ENCODE measurements at places on chromosomes 12 and 14. TPM values are rescaled to one million over a fixed set of nuclear protein-coding genes. Genes with fewer than 3 reads are reported as not detected.

SERPINA9 gene
- not detected for total RNA-seq

KRT74 gene
- total RNA-seq: not detected

DNA sequence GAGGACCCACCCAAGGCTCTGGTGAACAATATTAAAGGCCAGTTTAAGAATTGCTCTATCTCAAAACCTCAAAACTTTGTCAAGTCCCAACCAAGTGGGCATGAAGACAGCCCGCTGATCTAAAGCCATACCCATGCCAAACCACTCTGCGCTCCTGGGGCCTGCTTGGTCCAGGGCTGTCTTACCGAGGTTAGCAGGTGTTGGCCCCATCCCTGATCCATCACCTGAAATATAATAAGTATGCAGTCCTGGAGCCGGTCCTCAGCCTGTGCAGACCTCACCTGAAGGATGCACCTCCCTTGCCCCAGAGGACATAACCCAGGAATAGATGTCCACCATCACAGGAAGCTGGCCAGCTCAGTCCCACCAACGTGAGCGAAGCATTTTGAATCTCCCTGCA is 198.3 kb upstream of the FKBP4 start:
- no peak for DNase-seq
- no peak overlapping the region for H3K4me3 ChIP-seq
- H3K27ac ChIP-seq: no peak overlapping the region
- no peaks in the 10 kb centered on the region for H3K36me3 ChIP-seq

DNA sequence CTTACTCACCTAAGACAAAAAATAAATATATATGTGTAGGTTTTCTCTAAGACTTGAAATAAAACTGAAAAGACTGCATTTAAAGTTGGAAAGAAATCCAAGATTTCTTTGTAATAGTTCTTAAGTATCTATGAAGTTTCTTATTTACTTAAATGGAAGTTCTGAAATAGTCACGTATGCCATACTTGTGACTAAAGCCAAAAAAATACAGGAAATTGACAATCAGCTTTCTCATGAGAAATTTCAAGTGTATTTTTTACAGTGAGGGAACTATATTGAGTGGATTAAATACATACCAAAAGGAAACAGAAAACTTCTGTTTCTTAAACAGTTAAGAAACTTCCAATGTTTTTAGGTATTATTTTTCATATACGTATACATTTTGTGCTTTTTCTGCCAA is 188.1 kb downstream of the DPY19L2 start:
- no peak for DNase-seq
- no peaks in the 10 kb centered on the region for H3K36me3 ChIP-seq
- no peaks in the 10 kb centered on the region for H3K27me3 ChIP-seq
- H3K4me3 ChIP-seq: no peak overlapping the region
- no peak overlapping the region for H3K27ac ChIP-seq
- H3K4me1 ChIP-seq: no peaks in the 10 kb centered on the region

Data from HCT116 (cell line).